ENCODE measurements at places on chromosomes 2 and 18. TPM values are rescaled to one million over a fixed set of nuclear protein-coding genes. Genes with fewer than 3 reads are reported as not detected.

DNA sequence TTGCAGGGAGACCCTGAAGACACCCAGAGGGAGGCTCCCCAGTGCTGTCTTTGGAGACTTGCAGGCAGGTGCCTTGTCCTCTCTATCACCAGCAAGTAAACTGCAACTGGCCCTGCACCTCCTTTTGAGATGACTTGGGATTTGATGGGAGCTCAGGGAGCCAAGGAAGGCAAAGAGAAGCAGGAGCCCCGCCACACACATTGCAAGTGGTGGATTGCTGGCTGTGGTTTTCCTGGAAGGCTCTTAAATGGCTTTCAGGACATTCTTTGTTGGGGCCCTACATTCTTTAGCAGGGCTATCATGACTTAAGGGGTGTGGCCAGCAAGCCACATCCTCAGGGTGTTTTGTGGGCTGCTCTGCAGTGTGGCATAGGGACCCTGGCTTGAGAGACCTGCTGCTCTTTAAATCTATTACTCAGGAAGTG lies 39.9 kb upstream of the CDC42EP3 start:
- H3K4me1 ChIP-seq: no peaks in the 10 kb centered on the region
- no peaks in the 10 kb centered on the region for H3K36me3 ChIP-seq
- H3K27me3 ChIP-seq: no peaks in the 10 kb centered on the region
- DNase-seq: no peak

Gene CACNB4
- total RNA-seq: 2.2 TPM

GRCh38 chr2:167553635-167554034 lies 665.4 kb downstream of the XIRP2 start:
- no peaks in the 10 kb centered on the region for H3K36me3 ChIP-seq
- DNase-seq: no peak
- no peak overlapping the region for H3K4me3 ChIP-seq
- H3K27ac ChIP-seq: no peak overlapping the region
- H3K4me1 ChIP-seq: no peaks in the 10 kb centered on the region

Gene CDKL4
- total RNA-seq: 1.2 TPM

Gene COL4A4
- total RNA-seq: 53.3 TPM

DNA sequence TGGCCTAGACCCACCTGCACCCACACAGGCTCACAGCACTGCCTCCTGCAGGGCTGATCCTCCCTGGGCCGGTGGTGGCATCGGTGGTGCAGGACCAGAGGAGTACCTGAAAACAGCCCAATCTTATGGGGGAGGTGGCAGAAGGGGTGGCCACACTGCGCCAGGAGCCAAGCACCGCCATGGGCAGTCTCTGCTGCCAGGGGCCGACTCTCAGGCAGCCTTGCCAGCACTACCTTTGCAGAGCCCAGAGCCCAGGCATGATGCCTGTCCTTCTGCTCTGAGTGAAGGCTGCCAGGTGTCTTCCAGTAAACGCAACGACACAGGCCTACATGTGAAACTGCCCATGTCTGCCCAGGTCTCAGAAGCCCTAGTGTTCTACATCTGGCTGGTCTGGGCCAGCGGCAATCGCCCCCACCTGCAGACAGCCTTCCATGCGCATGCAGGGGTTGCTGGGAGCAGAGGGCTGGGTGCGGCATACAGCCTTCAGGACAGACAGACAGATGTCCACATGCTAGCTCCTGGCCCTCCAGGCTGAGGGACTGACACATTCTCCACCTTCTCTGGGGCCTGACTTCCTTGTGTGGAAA lies 6.8 kb downstream of the HS6ST1 start:
- H3K36me3 ChIP-seq: no peaks in the 10 kb centered on the region
- H3K4me3 ChIP-seq: no peak overlapping the region
- H3K27me3 ChIP-seq: no peaks in the 10 kb centered on the region
- H3K27ac ChIP-seq: no peak overlapping the region

GRCh38 chr2:145760781-145761649 lies 1241.1 kb upstream of the ZEB2 start:
- DNase-seq: no peak
- H3K4me1 ChIP-seq: no peaks in the 10 kb centered on the region
- H3K36me3 ChIP-seq: no peaks in the 10 kb centered on the region
- H3K4me3 ChIP-seq: no peak overlapping the region

GRCh38 chr2:144659731-144660275 lies 139.9 kb upstream of the ZEB2 start:
- no peak overlapping the region for H3K4me3 ChIP-seq
- no peaks in the 10 kb centered on the region for H3K36me3 ChIP-seq
- no peaks in the 10 kb centered on the region for H3K4me1 ChIP-seq
- DNase-seq: no peak
- no peak overlapping the region for H3K27ac ChIP-seq

GRCh38 chr2:36528766-36529392 lies 69.1 kb downstream of the FEZ2 start:
- no peak for DNase-seq
- no peaks in the 10 kb centered on the region for H3K4me1 ChIP-seq
- H3K27ac ChIP-seq: no peak overlapping the region
- H3K4me3 ChIP-seq: no peak overlapping the region

DNA sequence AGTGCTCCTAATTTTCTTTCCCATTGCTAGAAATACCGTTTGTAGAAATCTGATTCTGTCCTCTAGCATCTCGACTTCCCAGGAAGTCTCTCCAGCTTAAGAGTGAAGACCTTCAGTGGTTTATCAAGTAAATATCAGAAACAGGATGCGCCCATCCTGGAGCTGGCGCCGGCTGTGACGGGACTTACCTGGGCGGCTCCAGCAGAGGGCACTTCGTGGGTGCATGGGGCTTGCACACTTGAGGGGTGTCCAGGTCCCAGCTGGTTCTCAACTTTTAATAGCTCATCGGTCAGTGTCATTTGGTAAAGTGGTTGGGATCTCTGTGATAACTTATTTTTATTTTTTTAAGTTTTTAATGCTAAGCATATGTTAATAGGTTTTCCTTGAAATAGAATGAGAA lies 167.0 kb upstream of the TPO start:
- no peaks in the 10 kb centered on the region for H3K4me1 ChIP-seq
- no peaks in the 10 kb centered on the region for H3K27me3 ChIP-seq
- H3K4me3 ChIP-seq: no peak overlapping the region

DNA sequence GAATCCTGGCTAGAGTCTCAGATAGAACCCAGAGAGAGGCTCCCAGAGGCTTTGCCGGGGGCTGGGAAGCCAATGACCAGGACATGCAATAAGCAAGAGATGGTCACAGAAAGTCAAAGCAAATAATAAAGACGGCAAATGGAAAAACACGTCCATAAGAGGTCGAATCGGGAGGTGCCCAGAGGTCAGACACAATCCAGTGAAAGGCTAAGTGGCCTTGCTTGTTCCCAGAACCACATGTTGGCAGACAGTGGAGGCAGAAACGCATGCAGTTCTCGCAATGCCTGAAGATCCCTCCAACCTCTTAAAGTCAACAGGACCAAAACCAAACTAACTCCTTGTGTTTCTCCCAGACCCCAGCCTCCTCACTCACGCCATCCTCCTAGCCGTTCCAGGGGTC lies 3.0 kb downstream of the CYB5A start:
- no peak for DNase-seq
- no peaks in the 10 kb centered on the region for H3K4me1 ChIP-seq
- peak overlapping the region; percentile 92 for H3K27ac ChIP-seq
- no peaks in the 10 kb centered on the region for H3K27me3 ChIP-seq

DNA sequence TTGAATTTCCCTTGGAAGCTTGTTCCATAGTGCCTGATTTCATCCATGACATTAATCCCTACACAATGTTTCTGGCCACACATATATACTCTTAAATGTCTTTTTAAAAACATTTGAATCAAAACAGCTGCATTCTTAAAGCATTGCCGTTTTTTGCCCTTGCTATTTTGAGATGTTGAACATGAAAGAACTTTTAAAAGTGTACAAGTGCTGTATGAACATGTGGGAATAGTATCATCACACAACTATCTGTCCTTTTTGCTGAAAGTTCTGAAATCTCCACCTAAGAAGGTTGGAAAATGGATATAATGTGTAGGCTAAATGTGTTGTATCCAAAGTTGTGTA lies 318.7 kb upstream of the UBE2E3 start:
- H3K27ac ChIP-seq: no peak overlapping the region
- no peaks in the 10 kb centered on the region for H3K36me3 ChIP-seq
- no peak overlapping the region for H3K4me3 ChIP-seq
- H3K4me1 ChIP-seq: no peaks in the 10 kb centered on the region

GRCh38 chr2:151025816-151026215 lies 235.8 kb downstream of the RBM43 start:
- H3K4me3 ChIP-seq: no peak overlapping the region
- H3K27ac ChIP-seq: no peak overlapping the region
- H3K36me3 ChIP-seq: no peaks in the 10 kb centered on the region
- H3K4me1 ChIP-seq: no peaks in the 10 kb centered on the region

GRCh38 chr2:219461047-219461514 lies 26.4 kb downstream of the SPEG start:
- no peaks in the 10 kb centered on the region for H3K27me3 ChIP-seq
- H3K4me1 ChIP-seq: no peaks in the 10 kb centered on the region
- H3K36me3 ChIP-seq: no peaks in the 10 kb centered on the region
- peak; percentile 74 for DNase-seq
- H3K4me3 ChIP-seq: no peak overlapping the region

- no peaks in the 10 kb centered on the region for H3K4me1 ChIP-seq
- H3K27ac ChIP-seq: no peak overlapping the region
- no peak overlapping the region for H3K4me3 ChIP-seq
These were observed 457.8 kb upstream of the MEX3C start for GRCh38 chr18:51655327-51655698.

- no peak for DNase-seq
- no peaks in the 10 kb centered on the region for H3K4me1 ChIP-seq
- no peak overlapping the region for H3K4me3 ChIP-seq
- H3K27ac ChIP-seq: no peak overlapping the region
These were observed 183.9 kb upstream of the ETAA1 start for GRCh38 chr2:67213270-67213670.

DNA sequence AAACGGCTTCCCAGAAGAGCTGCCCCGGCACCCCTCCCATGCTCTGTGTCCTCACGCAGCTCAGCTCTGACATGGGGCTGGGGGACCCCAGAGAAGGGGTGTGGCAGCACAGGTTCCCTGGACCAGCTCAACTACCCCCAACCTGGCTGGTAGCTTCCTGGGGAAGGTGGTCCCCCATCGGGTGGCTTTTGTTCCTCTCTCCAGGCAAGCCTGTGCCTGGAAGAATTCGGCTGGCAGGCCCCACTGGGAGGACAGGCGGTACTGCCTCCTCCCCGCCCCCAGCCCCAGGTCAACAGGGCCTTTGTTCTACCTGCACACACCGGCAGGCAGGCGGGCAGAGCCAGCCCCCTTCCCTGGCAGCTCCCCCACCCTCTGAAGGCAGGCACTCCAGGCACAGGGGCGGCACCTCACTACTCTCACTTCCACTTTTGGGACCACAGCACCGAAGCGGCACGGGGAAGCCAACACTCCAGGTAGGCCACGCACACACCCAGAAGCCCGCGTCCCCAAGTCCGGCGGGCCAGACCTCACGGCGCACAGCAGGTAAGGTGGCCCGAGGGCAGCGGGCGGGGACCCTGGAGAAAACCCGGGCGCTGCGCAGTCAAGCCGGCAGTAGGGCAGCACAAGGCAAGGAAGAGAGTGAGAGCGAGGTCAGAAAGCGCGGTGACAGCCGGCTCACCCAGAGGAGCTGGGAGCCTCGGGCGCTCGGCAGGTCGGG lies 1.3 kb downstream of the HS6ST1 start:
- no peak overlapping the region for H3K27ac ChIP-seq
- H3K4me1 ChIP-seq: no peaks in the 10 kb centered on the region
- H3K4me3 ChIP-seq: peak overlapping the region; percentile 71
- peaks cover 5% of the 10 kb centered on the region for H3K36me3 ChIP-seq

GRCh38 chr2:225010804-225011203 lies 31.5 kb downstream of the DOCK10 start:
- H3K4me1 ChIP-seq: no peaks in the 10 kb centered on the region
- H3K27ac ChIP-seq: no peak overlapping the region
- DNase-seq: no peak

Gene IL36RN
- total RNA-seq: not detected

Gene RBM44
- 0.72 TPM for total RNA-seq

DNA sequence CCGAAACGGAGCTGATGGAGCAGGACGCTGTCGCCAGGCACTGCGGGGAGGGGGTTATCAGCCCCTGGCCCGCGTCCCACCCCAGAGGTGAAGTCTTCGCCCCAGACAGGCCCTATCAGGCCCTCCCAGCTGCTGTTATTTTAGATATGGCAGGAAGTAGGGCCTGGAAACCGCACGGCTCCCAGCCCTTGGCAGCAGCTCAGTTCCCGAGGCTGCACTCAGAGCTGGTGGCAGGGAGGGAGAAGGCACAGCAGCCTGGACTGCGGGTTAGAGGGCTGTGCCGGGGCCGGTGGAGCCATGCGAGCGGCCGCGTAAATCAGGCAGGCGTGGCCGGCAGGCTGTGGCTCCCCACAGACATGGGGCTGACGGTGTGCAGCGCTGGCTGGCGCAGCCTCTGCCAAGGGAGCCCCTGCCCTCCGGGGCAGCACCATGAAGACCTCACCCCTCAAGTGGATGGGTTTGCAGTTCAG lies 111.4 kb downstream of the NFATC1 start:
- peak; percentile 71 for DNase-seq
- H3K36me3 ChIP-seq: no peaks in the 10 kb centered on the region
- peaks cover 4% of the 10 kb centered on the region for H3K4me1 ChIP-seq

Gene CPLX4
- not detected for total RNA-seq

Gene CRYGA
- total RNA-seq: not detected

DNA sequence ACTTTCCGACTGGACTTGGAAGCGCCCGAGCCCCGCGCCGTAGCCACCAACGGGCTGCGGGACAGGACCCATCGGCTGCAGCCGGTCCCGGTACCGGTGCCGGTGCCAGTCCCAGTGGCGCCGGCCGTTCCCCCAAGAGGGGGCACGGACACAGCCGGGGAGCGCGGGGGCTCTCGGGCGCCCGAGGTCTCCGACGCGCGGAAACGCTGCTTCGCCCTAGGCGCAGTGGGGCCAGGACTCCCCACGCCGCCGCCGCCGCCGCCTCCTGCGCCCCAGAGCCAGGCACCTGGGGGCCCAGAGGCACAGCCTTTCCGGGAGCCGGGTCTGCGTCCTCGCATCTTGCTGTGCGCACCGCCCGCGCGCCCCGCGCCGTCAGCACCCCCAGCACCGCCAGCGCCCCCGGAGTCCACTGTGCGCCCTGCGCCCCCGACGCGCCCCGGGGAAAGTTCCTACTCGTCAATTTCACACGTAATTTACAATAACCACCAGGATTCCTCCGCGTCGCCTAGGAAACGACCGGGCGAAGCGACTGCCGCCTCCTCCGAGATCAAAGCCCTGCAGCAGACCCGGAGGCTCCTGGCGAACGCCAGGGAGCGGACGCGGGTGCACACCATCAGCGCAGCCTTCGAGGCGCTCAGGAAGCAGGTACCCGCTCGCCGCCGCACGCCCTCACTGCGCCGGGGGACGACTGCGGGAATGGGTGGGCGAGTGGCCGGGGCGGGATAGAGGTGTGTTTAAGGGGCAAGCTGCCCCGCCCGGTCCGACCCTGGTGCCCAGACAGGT lies 713 bp downstream of the ATOH8 start:
- H3K27ac ChIP-seq: peak overlapping the region; percentile 65
- peak overlapping the region; percentile 75 for H3K4me3 ChIP-seq
- H3K4me1 ChIP-seq: no peaks in the 10 kb centered on the region
- no peaks in the 10 kb centered on the region for H3K27me3 ChIP-seq
- DNase-seq: peak; percentile 83

Gene IL1B
- 2.9 TPM for total RNA-seq

Gene CROCC2
- total RNA-seq: 0.13 TPM

Gene RAX
- total RNA-seq: not detected

Data from kidney (tissue), 22 donors.